Activated naive CD4-positive, alpha-beta T cell treated with anti-CD3 and anti-CD28 coated beads, Interleukin-2, amount 10 ng/mL, durations not matched to agents 7 days and 5 days (primary cell): ENCODE measurements at places on chromosomes 7 and 10.

- no peak for DNase-seq
Observed at GRCh38 chr10:14460447-14460846, 129.7 kb upstream of the FRMD4A start.

GRCh38 chr7:111018960-111019736, 71.8 kb upstream of the LRRN3 start:
- DNase-seq: peak; percentile 47

DNA sequence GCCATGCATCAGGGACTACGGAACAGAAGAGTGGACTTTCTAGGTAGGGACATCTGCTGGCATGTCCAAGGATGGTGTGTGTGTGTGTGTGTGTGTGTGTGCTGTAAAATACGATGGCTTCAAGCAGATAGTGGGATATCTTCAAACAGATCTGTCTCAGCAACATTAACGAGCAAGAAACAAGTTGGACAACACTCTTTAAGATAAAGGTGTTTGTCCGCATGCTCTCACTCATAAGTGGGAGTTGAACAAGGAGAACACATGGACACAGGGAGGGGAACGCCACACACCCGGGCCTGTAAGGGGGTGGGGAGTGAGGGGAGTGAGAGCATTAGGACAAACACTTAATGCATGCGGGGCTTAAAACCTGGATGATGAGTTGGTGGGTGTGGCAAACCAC, 89.8 kb upstream of the AKR1E2 start:
- DNase-seq: no peak

- DNase-seq: no peak
Observed at GRCh38 chr10:10844251-10844650, 173.4 kb upstream of the CELF2 start.

- DNase-seq: no peak
Observed at GRCh38 chr7:31705377-31705776, 18.4 kb downstream of the PPP1R17 start.

GRCh38 chr10:120456626-120457430, at the start of gene PLPP4:
TSS of gene PLPP4 (plus strand) at chr10:120457227. CDS start at chr10:120457306, 79 bp downstream.
- no peak for DNase-seq

DNA sequence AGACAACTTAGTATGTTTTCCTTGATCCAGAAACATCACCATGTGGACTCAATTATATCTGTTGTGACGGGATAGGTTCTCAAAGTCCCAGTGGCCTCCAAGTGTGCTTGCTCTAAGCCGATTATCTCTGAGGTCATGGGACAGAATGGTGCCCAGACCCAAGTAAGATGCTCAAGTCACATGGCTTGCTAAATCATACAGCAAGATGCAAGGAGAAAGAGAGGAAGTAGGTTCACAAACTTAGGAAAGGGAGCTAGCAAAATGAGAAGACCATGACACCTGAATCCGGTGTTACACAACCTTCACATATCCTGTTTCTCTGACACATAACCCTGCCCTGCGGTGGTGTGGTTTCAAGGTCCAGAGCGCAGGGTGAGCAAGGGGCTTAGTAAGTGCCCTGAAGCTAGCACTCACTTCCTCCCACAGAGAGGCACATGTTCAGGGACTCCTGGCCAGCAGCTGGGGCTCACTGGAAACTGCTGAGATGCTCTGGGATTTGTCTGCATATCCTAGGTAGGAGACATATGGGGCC, 590.9 kb upstream of the ANKRD30A start:
- no peak for DNase-seq

GRCh38 chr10:77493851-77494261, 143.8 kb downstream of the KCNMA1 start:
- no peak for DNase-seq

DNA sequence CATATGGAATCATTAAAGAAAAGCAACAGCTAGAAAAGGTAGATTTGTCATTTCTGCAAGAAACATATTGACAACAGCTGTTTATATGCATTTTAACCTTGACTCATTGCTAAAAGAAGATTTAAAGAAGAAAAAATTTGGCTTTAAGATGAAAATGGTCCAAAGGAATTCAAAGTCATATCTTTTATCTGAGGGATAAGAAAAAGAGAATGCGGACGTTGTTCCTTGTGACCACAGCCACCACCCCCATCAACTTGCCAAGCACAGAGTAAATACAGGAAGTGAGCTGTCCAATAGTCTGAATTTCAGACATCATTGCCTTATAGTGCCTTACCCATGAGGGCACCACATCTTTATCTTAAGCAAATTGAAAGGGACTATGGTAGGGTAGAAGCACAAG, 7.3 kb upstream of the CRPPA start:
- no peak for DNase-seq

DNA sequence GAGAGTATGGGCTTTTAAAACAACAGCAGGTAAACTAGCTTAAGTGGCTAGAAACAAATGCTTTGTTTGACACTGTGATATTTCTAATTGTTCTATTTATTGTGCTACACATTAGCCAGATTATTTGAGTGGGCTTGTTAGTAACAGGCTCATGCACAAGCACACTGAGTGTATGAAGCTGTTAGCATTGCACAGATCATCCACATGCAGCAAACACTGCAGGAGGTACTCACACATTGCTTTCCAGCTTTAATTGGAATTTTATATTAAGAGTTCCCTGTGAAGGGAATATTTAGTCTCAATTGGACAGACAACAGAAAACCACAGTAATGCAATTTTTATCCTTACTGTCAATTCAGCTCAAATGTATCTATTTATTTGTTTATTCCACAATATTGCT, 92.9 kb upstream of the ZNF804B start:
- no peak for DNase-seq

DNA sequence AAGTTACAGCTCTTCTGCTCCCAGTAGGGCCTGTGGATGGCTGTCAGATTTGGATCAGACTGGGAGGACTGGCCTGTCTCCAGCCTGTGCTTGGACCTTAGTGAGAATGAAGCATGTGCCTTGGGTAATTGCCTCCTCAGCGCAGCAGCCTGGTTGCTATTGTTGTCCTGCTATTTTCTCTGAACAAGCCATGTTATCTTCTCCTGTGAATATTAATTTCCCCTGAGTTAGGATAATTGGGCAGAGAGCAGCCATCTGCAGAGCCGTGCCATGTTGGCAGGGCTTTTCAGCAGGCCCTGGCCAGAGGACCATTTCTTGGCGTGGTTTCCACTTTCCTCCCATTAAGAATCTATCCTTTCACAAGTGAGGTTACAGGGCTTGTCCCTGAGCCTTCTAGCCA, 497.3 kb downstream of the SORCS3 start:
- DNase-seq: no peak

DNA sequence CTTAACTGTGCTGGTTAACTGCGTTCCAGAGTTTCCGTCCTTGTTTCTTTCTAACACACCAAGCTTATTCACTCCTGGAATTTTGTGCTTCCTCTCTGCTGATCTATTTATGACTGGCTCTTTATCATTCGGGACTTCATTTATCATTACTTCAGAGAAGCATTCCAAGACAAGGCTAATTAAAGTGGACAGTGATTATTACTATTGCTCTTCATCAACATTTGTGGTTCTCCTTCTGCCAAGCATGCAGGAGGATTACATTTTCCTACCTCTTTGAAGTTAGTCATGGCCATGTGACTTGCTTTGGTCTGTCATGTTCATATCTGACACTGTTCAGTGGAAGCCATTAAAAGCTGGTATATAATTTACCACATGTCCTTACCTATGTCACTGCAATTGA, 172.4 kb upstream of the AGR3 start:
- no peak for DNase-seq

GRCh38 chr7:45089341-45089891, 647 bp upstream of the NACAD start:
- DNase-seq: peak; percentile 77

DNA sequence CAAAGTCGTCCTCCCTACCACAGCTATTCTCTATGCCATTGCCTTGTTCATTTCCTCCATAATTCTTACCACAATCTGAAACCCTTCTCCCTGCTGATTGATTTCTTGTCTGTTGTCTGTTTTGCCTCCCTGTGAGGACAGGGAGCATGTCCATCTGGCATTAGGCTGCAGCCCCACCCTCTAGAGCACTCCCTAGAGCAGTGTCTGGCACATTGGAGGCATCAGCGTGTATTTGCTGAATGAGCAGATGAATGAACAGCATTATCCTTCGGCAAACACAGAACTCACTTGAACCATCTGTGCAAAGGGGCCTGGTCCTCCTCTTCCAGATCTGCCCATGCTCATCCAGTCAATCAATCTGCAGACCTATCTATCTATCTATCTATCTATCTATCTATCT, 5.1 kb upstream of the DMBT1 start:
- no peak for DNase-seq

DNA sequence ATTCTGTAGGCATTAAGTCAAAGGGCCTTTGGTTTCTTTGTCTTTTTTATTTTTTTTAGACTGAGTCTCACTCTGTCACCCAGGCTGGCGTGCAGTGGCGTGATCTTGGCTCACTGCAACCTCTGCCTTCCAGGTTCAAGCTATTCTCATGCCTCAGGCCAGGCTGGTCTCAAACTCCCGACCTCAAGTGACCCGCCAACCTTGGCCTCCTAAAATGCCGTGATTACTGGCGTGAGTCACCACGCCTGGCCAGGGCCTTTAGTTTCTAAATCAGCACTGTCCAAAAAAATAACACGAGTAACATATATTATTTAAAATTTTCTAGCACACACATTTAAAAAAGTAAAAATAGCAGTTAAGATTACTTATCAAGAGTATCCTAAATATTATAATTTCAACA, 11.1 kb upstream of the ACSL5 start:
- no peak for DNase-seq

DNA sequence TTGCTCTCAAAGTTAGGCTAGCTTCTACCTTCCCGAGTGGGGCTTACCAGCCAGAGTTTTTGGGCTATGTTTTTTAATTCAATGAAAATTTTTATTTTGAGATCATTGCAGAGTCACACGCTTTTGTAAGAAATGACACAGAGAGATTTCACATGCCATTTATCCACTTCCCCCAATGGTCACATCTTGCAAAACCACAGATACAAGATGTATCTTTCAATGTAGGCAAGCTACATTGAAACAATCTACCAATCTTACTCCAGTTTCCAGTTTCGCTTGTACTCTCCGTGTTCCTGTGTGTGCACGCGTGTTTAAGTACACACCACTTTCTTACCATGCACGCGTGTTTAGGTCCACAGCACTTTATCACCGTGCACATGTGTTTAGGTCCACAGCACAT, 89.4 kb upstream of the LEP start:
- no peak for DNase-seq

GRCh38 chr10:5198386-5198785, 1.7 kb downstream of the AKR1C4 start:
- no peak for DNase-seq

DNA sequence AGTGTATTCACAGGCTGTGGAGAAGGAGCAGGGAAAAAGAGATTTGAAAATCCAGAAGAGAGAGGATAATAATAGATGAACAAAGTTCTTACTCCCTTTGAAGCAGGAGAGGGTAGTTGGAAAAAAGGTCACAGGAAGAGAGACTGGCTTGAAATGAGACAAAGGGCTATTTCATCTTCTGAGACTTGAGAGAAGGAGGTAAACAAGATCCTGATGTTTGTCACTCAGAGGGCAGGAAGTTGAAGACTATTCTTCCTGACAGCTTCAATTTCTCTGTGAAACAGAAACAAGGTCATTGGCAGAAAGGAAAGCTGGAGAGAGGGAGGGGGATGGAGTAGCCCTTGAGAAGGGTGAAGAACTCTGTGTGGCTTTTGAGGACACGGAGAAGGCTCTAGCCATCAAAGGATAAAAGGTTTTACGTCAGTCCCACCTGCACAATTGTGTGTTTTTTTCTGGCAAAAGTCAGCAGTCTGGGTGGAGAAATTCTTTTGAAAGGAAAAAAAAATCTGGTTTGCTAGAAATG, 216.1 kb upstream of the STEAP4 start:
- no peak for DNase-seq

DNA sequence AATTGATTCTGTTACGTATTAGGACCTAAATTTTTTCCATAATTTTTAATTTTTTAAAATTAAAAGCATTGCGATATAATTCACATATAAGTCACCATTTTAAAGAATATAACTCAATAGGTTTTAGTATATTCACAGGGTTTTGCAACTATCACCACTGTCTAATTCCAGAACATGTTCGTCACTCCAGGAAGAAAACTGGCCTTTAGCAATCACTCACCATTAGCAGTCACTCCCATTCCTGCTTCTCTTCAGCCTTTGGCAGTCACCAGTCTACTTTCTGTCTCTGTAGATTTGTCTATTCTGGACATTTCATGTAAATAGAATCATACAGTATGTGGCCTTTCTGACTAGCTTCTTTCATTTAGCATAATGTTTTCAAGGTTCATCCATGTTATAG, 176.5 kb downstream of the EXOC4 start:
- no peak for DNase-seq

DNA sequence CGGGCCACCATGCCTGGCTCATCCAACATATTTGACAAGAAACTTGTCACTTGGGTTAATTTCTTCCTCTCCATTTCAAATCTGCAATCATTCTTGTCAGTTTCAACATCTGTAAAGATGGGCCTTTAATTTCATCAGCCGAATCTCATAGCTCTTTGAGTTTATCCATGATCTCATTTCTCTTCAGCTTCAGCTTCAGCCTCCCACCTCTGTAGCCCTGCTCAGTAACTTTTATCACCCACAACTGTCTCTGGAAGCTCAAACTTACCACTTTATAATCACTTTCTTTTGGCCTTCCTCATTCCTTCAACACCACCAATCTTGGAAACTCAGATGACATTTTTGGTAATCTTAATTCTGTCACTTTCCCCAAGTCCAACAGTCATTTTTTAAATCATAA, 83.2 kb downstream of the CPED1 start:
- DNase-seq: no peak

DNA sequence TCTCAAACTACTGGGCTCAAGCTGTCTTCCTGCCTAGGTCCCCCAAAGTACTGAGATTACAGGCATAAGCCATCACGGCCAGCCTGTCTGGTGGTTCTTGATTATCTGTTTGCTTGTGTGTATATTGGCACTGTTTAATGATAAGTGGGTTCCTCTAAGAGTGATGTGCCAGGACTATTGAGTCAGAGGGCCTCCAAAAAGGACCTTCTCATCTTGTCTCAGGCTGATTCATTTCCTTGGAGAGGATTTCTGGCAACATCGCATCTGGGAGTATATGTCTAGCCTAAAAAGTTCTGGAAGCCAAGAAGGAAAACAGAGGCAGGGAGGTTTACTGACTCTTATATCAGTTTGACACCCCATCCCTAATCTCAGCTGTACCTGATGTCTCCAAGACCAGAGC, 27.1 kb upstream of the AKAP9 start:
- no peak for DNase-seq

- DNase-seq: no peak
Observed at GRCh38 chr7:156005202-156005691, 193.0 kb upstream of the SHH start.

- no peak for DNase-seq
Observed at GRCh38 chr7:150564006-150564405, 3.2 kb upstream of the GIMAP4 start.
